ENCODE measurements at places on chromosomes 3 and 15. TPM values are rescaled to one million over a fixed set of nuclear protein-coding genes. Genes with fewer than 3 reads are reported as not detected.

- DNase-seq: no peak
Measured at GRCh38 chr15:89172921-89173320, 48.5 kb downstream of the RLBP1 start.

DNA sequence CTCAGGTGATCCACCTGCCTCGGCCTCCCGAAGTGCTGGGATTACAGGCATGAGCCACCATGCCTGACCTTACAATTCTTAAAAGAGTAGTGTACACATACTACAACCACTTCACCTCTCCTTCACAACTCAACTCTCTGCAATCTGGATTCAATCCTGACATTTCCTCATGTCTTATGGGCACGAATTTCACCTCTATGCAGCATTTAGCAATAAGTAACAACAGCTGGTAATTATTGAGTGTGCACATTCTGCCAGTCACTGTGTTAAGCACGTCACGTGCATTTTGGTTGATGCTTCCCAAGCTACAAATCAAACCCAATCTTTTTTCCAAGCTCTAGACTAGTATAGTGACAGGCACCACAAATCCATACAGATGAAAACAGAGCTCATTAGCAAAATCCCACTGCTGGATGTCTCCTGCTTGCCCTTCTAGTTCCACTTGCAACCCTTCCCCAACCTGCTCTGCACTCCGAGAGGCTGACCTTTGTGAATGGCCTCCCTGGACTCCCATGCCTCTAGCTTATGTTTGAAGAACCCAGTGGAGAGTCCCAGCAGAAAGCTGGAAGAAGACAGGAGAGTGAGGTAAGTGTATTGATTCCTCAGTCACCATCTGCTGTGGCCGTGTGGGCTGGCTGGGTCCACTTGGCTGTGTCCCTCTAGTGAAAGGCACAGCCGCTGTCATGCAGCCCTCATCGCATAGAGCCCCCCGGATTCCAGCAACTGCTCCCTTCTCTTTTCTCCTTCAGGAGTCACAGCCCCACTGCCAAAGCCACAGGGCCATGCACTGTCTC is 176.5 kb downstream of the MEX3B start:
- no peak for DNase-seq

DNA sequence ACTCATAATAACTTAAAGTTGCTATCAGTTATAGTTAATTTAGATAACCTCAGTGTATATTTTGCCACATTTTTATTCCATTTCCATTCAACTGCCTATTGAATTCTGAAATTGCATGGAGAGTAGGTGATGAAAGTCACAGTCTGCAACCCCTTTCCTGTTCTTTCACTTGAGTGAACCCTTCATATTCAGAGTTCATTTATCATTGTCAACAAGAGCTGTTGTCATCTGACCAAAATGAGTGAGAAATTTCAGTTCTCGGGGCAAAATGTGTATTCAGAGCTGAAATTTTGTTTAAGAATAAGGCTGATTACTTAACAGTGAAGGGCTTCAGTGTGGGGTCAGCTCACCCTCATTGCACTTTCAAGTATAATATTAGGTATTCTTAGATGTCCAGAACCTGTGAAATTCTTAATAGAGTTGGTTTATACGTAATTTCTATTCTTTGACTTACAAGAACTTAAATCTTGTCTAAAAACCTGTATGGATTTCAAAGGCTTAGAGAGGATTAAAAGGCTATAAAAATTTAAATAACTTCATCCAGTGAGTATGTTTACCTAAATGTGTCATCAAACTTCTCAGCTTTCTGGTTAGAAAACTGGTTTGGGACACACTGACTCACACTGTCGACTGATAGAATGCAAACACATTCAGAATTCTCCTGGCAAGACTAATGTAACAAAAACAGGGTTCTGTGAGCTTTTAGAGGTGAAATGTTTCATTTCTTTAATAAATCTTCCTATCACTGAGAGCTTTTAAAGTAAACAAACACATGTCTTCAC is 92.2 kb downstream of the CMSS1 start:
- DNase-seq: peak; percentile 47

DNA sequence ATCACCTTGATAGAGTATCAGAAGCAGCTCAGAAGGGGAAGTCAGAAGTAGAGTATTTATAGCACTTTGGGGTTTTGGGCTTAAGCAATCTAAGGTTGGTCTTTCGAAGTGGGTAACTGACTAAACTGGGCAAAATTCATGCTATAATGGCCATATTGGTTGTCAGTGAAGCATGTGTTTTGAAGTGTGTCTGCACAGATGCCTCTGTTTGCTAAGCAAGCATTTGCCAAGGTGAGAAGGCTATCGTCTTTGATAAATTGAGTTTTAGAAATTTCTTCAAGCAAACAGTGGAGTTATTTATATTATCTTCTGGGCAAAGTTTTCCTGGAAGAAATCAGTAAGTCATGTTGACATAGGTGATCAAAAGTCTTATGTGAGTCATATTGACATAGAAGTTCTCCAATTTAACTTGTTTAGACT is 412.8 kb upstream of the TGFBR2 start:
- no peak for DNase-seq

DNA sequence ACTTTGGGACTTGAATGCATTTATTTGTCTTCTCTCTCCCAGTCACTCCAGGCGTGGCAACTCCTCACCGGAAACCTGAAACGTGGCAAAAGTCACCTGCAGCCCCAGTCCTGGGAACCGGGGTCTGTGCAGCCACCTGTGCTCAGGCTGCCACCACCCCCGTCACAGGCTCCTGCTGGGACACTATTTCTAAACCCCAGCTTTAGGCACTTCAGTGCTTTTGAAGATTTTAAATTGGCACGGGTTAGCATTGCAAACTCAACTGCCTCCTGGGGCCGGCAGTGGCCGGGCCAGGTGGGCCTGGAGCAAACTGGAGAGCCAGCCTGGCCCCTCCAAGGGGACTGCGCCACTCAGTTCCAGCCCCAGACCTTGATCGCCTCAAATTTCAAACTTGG is 146.7 kb upstream of the IQSEC1 start:
- DNase-seq: no peak

DNA sequence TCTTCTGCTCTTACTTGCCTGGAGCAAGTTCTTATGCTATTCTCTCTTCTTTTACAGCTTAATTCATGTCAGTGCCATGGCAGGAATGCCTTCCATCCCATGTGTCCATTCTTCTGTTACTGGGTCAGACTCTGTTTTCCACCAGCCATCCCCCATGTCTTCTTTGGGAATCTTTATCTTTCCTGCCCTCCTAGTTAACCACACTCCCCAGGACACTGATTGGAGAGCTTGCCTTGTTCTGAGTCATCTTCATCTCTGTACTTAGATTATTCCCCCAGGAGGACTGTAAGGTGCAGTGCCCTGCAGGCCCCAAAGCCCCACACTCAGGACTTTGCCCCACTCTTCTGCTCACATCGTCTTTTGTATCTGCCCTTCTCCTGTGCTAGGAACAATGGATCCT is 3.6 kb downstream of the ABHD17C start:
- peak; percentile 17 for DNase-seq

DNA sequence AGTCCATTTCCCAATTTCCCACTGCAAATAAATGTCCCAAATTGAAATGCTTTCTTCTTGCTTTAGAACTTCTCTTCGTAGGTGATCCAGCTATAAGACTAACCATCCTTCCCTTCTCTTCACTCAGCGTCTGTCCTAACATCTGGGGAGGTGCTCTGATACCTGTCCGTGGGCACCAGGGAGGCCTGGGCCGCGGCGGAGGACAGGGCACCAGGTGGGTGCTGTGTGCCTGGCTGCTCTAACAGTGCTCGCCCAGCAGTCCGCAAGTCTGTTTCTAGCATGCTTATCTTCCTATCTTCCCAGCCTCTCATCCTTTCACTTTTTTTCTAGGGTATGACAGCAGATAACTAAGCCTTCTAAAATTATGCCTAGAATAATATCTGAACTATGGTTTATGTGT is 37.3 kb downstream of the NKIRAS1 start:
- DNase-seq: no peak

DNA sequence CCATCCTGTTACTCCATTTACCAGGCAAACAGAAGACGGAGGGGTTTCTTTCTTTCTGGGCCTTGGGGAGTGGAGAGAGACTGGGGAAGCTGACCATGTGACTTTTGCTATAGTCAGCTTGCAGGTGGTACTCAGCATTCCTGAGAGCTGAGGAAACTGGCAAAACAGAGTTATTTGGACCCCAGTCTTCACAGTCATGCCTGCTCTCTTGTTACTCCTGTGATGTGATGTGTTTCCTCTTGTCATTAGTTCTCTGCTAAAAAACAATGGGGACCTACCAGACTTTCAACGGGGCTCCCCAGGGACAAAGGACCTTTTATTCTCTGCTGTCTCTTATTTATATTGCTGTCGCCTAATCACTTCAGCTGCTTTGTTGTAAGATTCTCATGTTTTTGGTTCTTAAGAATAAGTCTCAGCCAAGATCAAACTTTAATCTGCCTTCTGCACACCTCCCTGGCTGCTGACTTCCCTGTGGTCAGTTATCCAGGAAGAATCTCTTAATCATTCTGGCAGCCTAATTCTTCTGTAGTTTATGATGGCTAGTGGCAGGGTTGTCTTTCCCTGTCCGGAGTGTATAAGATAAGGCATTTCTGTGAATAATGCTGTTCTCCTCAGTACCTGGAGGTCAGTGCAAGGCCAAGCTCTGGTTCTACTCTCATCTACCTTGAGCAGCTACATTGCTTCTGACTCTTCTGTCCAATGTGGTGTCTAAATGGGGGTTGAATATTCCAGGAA is 8.8 kb downstream of the STARD9 start:
- DNase-seq: no peak

DNA sequence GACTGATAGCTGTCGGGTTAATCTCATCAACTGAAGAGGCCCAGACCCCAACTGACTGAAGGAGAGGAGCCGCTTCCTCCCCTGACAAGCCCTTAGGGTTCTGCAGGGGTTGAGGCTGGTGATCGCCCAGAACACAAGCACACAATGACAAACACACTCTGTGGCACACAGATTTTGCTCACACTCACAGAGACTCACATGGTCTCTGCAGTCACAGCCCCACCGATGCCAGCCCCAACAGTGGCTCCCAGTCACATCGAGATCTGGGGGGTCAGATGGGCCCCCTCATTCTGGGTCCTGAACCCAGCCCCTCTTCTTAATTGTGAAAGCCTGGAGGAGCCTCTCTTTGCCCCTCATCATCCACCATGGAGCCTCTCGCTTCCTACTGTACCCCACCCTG is 16.7 kb downstream of the PTH1R start:
- no peak for DNase-seq

GRCh38 chr3:16508243-16508578 is 5.3 kb downstream of the RFTN1 start:
- no peak for DNase-seq

GRCh38 chr3:26198609-26199008 is 408.7 kb downstream of the OXSM start:
- no peak for DNase-seq

GRCh38 chr15:60917461-60918145 is 311.5 kb downstream of the RORA start:
- DNase-seq: peak; percentile 51

BRK1 gene
- 126 TPM for total RNA-seq

GRCh38 chr3:138418601-138419206 is 15.7 kb upstream of the ESYT3 start:
- DNase-seq: no peak

DNA sequence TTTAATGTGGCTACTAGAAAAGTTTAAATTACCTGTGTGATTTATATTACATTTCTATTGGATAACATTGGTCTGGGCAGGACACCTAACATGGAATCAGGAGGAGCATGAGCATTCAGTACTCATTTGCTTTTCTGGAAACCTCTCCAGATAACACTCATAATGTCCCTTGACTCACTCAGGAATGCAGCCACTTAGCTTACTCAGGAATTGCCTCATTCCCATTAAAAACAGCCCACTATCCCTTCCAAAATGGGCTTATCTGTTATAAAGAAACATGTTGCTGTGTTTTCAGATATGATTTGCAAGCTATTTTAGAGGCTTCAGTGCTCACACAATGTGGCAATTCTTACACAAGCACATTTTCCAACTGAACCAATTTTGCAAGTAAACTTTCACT is 17.1 kb downstream of the GBE1 start:
- peak; percentile 98 for DNase-seq

DNA sequence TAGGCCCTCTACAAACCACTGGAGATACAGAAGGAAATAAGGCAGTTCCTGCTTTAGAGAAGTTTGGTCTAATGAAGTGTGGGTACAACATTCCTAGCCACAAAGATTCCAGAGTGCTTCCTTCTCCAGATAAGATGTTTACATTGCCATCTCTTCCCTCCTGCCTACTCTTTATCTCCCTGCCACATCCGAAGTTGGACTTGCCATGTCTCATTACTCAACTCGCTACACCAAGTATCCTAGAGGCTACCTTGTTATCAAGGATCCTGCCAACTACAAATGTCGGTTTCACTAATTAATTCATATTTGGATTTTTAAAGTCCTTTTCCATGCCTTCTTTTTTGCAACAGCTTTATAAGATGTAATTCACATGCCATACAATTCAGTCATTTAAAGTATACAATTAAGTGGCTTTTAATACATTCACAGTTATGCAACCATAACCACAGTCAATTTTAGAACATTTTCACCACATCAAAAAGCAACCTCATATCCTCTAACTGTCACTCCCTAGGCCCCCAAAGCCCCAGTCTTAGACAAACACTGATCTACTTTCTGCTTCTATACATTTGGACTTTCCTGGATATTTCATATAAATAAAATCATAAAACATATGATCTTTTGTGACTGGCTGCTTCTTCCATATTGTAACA is 53.7 kb upstream of the CSTA start:
- peak; percentile 25 for DNase-seq

DNA sequence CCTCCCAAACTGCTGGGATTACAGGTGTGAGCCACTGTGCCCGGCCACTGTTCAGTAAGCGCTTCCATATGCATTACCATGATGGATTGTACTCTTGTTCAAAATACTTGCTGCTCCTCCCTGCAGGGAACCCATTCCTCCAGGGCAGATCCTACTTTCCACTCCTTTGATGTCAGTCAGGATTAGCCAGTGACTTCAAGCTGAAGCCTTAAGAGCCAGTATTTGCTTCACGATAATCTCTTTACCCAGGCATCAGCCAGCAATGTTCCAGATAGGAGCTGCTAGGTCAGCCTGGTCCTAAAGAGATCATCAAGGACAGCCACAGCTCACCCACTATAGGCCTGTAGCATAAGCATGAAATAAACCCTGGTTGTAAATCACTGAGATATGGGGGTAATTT is 96.5 kb upstream of the UBE2E2 start:
- DNase-seq: no peak

GRCh38 chr15:73210630-73211029 is 158.1 kb downstream of the HCN4 start:
- DNase-seq: peak; percentile 27

- no peak for DNase-seq
Measured at GRCh38 chr15:29037997-29038705, 152.4 kb downstream of the APBA2 start.

GRCh38 chr3:141439589-141439988 is 47.2 kb upstream of the RASA2 start:
- peak; percentile 50 for DNase-seq

KBTBD13 gene
- total RNA-seq: not detected
